Liver (tissue), 10 donors: ENCODE measurements at places on chromosomes 13 and 19.
A peak's percentile ranks its signal among the peaks of the same experiment; 100 is the strongest.

GRCh38 chr19:41166944-41167804 lies 25.8 kb upstream of the CYP2S1 start:
- DNase-seq, result no peak

- DNase-seq, result no peak
Observed at GRCh38 chr13:113863524-113864272, at the start of gene GAS6. Gene GAS6, minus strand, starts transcription at chr13:113864076. Its CDS starts 156 bp downstream, at chr13:113863920.

- no peak for DNase-seq
Observed at GRCh38 chr13:94198681-94199080, 280.8 kb downstream of the DCT start.

GRCh38 chr13:34502011-34502410 lies 440.1 kb upstream of the NBEA start:
- DNase-seq, result no peak

- no peak for DNase-seq
Observed at GRCh38 chr19:7959211-7959610, 15.7 kb upstream of the TIMM44 start.

- DNase-seq, result no peak
Observed at GRCh38 chr19:45254044-45254531, 3.0 kb downstream of the MARK4 start.

DNA sequence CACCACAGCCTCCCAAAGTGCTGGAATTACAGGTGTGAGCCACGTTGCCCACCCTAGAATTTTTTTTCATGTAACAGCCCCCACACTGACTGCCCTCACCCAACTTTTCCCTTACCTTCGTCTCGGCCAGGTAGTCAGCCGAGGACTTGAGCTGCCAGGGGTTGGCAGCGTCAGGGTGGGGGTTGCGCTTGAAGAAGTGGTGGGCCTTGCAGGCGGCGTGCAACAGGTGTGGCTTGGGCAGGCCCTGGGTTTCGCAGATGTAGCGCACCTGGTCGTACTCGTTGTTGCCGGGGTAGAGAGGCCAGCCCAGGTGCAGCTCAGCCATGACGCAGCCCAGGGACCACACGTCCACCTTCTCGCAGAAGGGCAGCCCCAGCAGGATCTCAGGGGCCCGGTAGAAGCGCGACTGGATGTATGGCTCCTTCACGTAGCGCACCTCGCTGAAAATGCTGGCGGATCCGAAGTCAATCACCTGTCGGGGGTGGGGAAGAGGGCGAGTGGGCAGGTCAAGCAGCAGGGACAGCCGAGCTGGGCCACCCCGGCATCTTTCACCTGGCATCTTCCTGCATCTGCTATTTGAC lies 6.2 kb downstream of the HIPK4 start:
- DNase-seq, result no peak

GRCh38 chr19:48676487-48676886 lies 3.7 kb upstream of the NTN5 start:
- DNase-seq, result no peak

DNA sequence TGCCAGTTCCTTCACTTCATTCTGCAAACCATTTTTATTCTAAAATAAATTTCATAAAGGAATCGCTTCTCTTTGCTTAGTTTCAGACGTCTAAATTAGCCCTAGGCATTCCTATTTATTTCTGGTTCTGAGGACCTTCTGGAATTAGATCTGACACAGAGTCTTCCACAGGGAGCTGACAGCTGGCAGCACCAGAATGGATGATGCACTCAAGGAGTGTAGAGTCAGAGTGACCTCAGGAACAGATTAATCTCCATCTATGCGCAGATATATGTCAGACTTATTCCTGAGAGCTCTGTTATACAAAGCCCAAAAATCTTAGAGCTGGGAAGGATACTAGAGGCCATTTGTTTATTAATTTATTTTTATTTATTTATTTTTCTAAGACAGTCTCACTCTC lies 450.8 kb downstream of the HS6ST3 start:
- DNase-seq, result no peak

- DNase-seq, result no peak
Observed at GRCh38 chr13:84136582-84136981, 254.3 kb upstream of the SLITRK1 start.

DNA sequence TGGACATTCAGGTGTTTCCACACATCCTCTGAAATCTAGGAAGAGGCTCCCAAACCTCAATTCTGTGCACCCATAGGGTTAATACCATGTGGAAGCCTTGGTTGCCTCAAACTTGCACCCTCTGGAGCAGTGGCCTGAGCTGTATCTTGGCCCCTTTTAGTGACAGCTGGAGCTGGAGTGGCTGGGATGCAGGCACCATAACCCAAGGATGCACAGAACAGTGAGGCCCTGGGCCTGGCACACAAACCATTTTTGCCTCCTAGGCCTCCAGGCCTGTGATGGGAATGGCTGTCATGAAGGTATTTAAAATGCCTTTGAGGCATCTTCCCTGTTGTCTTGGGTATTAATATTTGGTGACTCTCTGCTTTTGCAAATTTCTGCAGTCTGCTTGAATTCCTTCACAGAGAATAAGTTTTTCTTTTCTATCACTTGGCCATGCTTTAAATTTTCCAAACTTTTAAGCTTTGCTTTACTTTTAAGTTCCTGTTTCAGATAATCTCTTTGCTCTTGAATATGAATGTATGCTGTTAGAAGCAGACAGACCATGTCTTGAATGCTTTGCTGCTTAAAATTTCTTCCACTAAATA lies 1594.5 kb upstream of the PCDH20 start:
- no peak for DNase-seq

DNA sequence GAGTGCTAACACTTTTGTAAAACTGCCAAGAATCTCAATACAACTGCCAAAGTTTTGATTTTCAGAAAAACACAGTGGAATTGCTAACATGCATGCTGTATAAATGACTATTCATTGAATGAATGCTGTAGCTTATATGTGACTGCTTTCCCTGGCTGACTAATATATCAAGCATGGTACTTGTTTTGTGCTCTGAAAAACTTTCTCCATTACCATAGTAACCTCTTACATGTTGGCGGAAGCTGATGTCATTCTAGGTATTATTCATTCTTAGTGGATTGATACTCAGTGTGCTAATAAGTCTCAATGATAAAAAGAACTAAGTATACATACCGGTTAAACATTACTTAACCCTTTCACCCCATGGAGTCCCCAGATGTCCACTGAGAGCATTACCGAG lies 166.1 kb upstream of the MYO16 start:
- no peak for DNase-seq

DNA sequence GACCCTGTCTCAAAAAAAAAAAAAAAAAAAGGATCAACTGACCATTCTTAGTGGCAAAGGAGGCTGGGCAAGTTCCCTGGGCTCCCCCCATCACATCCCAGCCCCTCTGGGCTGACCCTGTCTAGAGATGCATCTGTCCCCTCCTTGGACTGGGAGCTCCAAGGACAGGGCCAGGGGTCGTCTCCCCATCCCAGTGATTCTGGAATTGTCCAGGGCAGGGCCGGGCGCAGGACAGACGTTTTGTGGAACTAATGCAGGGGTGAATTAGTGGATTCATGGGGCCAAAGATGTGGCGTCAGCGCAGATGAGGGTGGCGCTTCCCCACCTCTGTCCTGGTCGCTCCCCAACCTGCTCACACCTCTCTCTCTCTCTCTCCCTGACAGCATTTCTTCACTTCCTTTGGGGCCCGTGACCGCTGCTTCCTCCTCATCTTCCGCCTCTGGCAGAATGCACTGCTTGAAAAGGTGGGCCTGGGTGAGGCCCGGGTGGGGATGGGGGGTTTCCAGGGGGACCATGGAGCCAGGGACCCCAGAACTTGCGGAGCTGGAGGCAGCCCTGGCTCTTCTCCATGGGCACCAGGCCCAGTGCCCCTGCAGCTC lies 11.1 kb downstream of the GRAMD1A start:
- no peak for DNase-seq

DNA sequence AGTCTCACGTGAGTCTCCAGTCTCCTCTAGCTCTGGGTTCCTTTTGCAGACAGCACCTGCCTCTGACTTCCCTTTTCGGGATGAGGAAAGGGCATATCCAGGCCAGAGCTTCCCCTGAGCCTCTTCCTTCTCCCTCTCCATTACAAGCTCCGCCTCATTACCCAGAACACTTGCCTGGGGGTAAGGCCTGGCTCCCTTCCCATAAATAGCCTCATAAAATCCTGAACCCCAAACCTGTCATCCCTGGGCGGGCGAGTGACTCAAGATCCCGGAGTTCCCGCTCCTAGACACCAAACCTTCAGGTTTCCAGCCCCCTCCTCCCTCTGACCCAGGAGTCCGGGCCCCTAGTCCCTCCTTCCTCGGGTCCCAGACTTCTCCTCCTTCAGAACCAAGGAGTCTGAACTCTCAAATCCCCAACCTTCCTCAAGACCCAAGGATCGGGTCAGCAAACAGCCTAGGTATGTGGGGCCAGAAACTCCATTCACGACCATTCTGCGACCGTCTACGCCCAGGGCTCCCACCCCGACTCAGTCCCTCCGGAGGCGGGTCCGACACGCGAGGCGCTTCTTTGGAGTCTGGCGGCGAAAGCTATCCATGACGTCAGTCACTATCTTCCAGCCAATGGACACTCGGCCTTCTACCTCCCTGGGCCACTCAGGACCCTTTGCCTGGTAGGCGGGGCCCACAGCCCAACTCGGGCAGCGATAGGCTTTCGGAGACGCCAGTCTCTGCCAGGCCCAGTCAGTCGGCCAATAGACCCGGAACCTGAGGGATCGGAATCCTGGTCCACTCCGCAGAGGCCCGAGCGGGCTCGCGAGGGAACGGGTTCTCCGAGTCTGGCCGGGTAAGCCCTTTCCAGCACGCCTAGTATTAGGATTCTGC lies 6.5 kb upstream of the CNFN start:
- DNase-seq, result peak; percentile 99

- no peak for DNase-seq
Observed at GRCh38 chr13:99862244-99862643, 109.3 kb downstream of the ZIC5 start.

DNA sequence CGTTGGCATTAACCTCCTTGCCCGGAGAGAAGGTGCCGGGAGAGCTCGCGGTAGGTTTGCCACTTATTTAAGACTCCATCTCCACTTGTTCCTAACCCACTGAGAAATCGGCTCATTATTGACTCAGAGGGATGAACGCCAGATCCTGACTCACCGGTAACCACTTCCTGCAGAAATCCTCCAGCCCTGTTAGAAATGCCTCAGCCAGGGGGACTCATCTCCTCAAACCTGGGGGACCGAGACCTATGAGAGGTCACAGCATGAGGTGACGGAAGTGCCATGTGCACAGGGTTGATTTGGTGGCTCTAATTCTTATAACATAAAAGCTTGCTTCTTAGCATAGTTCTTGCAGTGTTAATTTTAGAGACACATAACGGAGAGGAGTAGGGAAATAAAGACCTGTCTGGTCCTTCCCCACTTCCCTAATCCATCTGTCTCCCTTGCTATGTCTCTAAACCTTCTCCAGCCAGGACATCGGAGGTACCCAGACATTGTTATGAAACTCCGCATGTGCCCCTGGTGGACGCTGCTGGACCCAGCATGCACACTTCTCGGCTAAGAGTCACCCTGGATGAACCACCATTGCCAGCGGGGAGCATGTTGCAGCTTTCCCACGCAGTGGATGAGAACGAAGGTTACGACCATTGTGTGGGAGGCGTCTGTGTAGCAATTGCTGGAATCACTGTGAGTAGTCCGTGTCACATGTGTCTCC lies 158.9 kb downstream of the EFNB2 start:
- DNase-seq, result no peak

GRCh38 chr19:51337141-51337860 lies 4.6 kb downstream of the VSIG10L start:
- no peak for DNase-seq

DNA sequence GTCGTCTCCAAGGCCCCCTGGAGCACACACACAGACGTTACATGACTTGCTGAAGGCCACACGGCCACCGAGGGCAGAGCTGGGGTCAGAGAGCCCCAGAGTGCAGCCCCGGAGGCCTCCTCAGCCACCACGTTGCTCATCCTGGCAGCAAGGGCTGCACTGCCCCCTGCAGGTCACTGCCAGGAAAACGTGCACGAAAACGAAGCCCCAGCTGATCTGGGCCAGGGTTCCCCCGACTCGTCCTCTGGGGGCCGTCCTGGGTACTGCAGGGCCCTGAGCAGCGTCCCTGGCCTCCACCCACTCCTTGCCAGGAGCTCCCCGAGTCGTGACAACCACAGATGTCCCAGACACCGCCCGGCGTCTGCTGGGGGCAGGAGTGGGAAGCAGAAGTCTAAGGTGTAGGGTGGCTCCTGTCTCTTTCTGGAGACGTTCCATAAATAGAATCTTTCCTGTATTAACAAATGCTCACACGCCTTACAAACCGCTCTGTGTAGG lies 3.4 kb downstream of the TPGS1 start:
- DNase-seq, result peak; percentile 95

DNA sequence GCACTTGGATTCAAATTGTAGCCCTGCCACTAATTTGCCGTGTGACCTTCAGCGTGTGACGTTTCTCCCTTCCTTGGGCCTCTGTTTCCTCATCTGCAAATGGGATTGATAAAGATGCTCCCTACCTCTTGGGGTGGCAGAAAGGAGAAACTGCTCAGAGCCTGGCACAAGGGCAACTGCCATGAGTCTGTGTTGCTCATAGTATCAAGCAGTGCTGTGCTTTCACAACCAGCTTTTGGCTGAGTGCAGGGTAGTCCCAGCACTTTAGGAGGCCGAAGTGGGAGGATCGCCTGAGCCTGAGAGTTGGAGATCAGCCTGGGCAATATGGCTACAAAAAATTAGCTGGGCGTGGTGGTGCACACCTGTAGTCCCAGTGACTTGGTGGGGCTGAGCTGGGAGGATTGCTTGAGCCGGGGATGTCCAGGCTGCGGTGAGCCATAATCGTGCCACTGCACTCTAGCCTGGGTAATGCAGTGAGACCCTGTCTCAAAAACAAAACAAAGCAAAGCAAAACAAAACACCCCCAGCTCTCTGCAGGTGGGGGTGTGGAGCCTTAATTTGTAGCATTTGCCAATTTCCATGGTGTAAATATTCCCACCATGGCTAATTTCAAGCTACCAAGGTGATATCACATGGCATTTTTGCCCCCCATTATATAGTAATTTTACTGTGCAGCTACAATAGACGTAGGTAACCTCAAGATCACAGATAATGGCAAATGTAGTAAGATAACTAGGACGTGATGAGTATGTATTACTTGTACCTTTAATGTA lies 1.6 kb upstream of the MARK4 start:
- DNase-seq, result no peak

GRCh38 chr13:91144054-91144453 lies 203.4 kb upstream of the MIR17HG start:
- no peak for DNase-seq

DNA sequence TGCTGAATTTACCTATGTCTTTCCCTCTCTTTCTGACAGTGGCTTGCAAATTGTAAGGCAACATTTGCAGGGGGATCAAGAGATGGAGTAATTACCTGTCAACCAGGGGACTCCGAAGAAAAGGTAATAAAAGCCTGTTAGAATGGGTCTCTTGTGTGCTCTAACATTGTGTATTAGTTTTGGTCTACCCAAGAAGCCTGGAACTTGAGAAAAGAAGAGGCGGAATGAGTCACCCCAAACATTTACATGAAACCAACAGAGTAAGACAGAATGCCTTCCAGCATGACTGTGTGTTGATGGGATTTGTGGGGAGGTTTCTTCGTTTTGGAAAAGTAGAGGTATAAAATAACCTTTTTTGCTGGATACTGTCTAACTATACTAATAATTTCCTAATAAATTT lies 36.7 kb downstream of the ZAR1L start:
- DNase-seq, result no peak
